Fibroblast of skin of right biceps (primary cell): ENCODE measurements at places on chromosomes 1 and 21.

DNA sequence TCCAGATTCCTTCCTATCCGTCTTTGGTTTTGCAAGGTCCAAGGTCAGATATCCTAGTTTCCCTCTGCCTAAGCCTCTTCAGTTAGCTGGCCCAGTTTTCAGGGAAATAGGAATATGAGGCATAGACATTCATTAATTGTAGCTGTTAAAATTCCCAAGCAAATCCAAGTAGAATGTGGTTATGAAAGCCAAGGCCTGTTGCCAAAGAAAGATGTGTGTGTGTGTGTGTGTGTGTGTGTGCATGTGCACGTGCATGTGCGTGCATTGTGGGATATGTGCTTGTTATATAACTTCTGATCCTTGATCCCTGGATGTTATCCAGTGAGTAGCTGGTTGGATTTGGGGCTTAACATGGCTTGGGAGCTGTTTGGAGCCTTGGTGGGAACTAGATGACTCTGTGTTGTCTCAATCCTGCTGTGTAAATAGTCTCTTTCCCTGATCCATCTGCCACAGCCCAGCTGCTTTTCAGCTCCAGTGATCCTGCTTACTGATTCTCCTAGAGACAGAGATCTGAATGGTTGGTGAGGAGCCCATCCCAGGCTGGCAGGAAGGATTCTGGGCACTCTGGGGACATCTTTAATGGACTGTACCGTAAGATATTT is 70.6 kb upstream of the GCLM start:
- peak; percentile 80 for DNase-seq

DNA sequence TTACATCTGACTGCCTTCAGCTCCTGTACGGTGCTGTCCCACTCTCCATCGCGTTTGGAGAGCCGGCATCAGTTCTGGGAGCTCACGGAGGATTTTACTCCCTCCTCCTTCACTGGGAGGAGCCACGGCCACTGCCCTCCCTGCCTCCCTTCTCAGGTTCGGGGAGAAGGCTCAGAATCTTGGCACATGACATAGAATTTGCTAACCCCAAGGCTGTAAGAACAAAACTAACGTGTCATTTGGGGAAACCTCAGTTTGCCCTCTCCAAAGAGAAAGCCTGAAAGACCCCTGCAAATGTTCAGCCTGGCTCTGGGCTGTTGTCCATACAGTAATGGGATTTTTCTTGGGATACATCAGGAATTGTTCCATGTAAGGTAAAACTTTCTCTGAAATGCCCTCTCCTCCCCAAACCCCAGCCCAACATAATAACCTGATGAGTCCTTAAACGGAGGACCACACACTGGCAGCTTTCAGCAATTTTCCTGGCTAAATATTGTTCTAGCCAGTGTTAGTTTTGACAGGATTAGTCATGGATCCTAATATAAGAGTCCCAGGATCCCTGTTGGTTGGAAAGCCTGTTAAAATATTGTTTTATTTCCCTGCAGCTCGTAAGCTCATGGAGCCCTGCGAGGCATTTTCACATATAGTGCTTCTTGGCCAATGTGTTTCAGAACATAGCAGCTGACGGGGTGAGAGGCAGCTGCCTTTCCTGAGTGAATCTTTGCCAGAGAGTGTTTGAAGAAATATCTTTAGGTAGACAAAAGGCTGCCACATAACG is 98.8 kb downstream of the RHOU start:
- peak; percentile 31 for DNase-seq

- no peak for DNase-seq
These were observed 64.9 kb downstream of the TAS1R2 start for GRCh38 chr1:18794561-18794960.

DNA sequence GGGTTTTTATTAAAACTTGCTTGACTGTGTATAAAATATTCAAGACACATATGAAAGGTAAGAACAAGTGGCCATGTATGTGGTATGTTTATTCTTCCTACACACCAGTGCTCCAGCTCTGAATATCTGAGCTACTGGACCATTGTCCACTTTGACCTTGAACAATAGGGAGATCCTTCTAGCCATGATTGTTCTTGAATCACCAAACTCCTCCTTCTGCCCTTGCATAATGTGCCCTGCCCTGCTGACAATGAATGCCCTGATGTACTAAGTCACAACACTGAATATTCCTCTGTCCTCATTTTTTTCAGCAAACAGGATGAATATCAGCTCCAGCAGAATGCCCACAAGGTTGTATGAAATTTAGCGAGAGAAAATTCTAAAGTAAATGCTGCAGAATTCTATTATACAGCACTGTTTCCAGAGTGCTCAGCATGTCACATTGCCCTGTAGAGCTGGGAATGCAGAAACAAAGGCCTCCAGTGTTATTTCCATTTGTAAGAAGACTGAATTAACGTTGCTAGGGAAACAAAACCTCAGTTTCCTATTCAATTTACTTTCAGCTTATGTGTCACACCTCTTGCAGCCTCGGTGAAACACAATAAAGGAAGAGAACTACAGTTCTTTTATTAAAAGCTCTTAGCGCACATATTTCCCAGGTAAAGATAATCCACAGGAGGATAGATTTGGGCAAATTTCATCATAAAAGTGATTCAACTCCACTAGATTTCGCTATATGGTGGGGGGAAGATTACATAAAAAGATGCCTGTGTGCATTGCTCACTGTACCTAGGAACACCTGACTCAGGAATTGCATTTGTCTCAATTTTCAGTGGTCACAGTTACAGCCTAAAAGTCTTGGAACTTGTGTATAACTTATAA is 187.4 kb upstream of the ATP1B1 start:
- DNase-seq = no peak

DNA sequence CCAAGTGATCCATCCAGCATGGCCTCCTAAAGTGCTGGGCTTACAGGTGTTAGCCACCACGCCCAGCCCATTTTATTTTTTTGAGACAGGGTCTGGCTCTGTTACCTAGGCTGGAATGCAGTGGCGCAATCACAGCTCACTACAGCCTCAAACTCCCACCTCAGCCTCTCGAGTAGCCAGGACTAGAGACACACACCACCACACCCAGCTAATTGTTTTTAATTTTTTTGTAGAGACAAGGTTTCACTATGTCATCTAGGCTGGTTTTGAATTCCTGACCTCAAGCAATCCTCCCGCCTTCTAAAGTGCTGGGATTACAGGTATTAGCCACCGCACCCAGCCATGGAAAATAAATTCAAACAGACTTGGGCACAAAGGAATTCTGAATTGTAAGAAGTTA is 31.9 kb downstream of the PUM1 start:
- DNase-seq = no peak

GRCh38 chr1:24343412-24344089 is 24.4 kb downstream of the GRHL3 start:
- no peak for DNase-seq

DNA sequence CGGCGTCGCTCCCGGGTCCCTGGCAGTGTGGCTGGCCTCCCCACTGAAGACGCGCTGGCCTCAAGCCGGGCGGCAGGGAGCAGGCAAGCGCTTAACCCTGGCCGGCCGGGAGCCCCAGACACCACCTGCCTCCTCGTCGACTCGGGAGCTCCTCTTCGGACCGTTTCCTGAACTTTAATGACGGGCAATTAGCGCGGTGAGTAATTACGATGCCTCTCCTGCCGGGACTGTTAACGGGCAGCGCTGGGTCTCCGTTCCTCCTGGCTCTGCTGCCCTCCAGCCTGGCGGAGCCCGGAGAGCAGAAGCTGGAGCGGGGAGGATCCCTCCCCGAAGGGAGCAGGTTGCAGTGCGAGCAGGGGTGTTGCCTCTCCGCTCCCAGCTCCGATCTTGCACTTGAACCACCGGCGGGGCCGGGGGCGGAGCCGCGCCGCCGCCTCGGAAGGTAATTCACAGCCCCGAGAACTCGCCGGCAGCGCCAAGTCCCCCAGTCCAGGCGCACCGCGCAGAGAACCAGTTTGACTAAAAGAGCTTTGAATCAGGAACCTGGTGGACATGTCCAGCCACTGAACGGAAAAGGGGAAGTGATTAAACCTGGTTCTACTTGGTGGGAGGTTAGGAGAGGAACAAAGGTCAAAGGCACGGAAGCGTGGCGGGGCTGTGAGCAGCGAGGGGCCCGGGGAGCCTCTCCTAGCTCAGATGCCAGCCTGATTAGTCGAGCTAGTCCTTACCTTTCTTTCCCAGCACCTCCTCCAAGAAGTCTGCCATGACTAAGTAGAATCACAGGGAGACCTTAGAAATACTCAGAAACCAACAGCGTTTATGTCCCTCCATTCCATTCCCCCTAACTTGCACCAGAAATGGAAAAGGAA is 18.3 kb upstream of the PLEKHA6 start:
- DNase-seq = no peak

- DNase-seq = peak; percentile 10
These were observed 27.5 kb upstream of the KDM4A start for GRCh38 chr1:43622471-43622870.

- DNase-seq = peak; percentile 2
These were observed 37.8 kb upstream of the GBP5 start for GRCh38 chr1:89310505-89310904.

GRCh38 chr1:119799599-119800177 is 11.6 kb downstream of the REG4 start:
- no peak for DNase-seq

GRCh38 chr1:2556277-2556677 is at the start of gene TNFRSF14:
Gene TNFRSF14, plus strand, starts transcription at chr1:2556371. Its CDS starts 294 bp downstream, at chr1:2556665.
- DNase-seq = peak; percentile 29

DNA sequence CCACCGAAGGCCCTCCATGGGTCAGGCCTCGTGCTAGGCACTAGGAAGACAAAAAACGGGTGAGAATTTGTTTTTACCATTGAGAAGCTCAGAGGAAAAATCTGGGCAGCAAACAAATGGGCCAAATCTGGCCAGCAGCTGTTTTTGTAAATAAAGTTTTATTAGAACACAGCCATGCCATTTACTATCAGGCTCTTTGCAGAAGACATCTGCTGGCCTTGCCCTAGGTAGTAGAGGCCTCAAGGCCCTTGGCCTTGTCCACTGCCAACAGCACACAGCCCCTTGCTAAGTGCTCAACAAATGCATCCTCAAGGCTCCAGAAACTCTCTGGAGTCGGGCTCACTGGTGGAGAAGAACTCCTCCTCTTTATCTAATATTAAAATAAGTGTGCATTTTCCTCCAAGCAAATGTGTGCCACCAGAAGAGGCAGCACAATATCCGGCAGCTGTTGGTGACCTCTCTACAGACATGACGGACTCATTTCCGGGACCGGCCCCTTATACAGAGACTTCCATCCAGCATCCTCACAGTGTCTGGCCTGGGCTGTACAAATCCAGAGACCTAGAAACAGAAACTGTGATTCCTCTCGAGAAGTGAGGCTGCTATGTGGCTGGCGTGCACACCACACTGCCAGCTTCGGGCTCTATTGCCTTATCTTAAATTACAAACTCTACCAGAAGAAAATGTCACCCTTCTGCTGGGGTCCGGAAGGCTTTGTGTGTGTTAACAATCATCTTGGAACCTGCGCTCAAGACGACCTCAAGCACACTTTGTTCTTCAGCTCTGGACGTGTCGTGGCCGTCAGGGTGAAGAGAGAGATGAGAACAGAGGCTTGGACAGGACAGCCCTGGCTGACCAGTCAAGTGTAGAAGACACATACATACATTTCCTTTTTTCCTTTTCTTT is 203.9 kb downstream of the TOMM20 start:
- no peak for DNase-seq

GRCh38 chr1:176364236-176364905 is 98.6 kb upstream of the PAPPA2 start:
- no peak for DNase-seq

DNA sequence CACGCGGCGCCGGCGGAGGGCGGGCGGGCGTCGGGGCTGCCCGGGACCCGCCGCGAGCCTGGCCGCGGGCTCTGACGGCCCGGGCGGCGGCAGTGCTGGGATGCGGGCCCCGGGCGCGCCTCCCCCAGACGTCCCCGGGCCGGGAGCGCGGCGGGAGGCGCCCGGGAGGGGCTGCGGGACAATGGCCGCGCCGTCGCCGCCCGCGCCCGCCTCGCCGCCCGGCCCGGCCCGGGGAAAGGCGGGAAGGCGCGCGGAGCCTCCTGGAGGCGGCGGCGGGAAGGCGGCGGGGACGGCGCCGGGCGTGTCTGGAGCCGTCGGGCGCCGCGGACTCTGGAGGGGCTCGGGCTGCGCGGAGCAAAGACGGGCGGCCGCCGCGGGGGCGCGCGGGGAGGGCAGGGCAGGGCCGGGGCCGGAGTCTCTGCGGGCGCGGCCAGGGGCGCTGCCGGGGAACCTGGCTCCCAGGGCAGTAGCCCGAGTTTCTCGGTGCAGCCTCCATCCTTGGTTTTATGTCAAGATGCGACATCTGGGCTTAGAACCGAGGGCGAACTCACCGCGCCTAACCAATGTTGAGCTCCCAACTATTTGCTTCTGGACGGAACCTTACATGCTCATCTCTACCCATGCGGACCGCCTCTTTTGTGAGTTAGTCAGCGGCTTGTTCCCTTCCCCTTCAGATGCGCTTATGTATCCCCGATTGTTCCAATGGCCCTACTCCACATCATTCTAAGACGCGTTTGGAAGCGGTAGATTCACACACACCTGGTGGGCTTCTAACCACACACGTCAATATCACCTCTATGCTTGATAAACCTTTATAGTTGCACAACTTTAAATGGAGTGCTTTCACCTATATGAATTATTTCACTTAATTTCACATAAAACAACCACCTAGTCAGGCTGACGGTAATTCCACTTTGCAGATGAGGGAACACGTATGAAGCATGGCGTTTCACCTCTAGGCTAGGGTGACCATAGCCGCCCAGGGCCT is 651 bp downstream of the ZBTB8A start:
- peak; percentile 51 for DNase-seq

- peak; percentile 99 for DNase-seq
These were observed 55.2 kb upstream of the TARBP1 start for GRCh38 chr1:234533975-234534876.

DNA sequence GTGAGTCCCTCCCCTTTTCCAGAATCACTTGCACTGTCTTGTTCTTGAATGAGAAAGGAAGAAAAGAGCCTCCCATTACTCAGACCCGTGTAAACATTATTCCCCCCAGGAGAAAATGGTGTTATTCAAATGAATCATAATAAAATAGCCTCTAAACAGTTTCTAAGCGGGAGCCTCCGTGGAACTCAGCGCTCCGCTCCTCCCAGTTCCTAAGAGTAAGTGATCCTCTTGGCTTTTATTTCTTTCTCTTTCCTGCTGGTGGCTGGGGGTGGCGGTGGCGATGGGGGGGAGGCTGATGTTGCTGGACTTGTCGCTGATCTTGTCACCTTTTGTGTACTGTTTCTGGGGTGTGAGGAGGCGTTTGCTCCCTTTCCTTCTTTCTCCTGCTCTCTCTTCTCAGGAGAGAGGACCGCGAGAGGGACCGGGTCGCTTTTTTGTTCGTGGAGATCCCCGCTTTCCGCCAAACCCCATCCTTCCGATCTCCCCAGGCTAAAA is 781 bp downstream of the PROX1 start:
- DNase-seq = no peak

DNA sequence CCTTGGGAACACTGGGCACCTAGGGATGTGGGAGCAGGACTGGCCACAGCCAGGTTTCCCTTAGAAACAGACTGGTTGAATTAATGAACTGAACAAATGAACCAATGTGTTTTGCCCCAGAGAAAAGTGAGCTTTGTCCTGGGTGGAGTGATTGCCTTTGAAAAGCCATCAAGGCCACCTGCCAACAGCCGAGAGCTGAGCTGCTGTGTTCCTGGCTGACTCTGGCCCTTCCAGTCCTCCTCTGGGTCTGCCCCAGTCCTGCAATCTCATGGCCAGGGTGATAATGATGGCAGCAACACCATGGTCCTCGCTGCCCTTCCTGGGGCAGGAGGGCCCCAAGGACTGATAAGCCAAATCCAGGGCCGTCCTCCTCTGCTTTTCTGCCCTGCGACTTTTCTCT is 18.2 kb upstream of the GJA9 start:
- no peak for DNase-seq

- no peak for DNase-seq
These were observed 16.8 kb downstream of the RRP1 start for GRCh38 chr21:43806017-43806710.

GRCh38 chr1:54227091-54227602 is 27.2 kb downstream of the MRPL37 start:
- peak; percentile 54 for DNase-seq

GRCh38 chr1:158335213-158335532 is 3.8 kb upstream of the CD1B start:
- DNase-seq = no peak
